Activated CD4-positive, alpha-beta T cell treated with anti-CD3 and anti-CD28 coated beads, Interleukin-2, amount 50 U/mL, for 1 hour (primary cell): ENCODE measurements at places on chromosomes 4 and X.

DNA sequence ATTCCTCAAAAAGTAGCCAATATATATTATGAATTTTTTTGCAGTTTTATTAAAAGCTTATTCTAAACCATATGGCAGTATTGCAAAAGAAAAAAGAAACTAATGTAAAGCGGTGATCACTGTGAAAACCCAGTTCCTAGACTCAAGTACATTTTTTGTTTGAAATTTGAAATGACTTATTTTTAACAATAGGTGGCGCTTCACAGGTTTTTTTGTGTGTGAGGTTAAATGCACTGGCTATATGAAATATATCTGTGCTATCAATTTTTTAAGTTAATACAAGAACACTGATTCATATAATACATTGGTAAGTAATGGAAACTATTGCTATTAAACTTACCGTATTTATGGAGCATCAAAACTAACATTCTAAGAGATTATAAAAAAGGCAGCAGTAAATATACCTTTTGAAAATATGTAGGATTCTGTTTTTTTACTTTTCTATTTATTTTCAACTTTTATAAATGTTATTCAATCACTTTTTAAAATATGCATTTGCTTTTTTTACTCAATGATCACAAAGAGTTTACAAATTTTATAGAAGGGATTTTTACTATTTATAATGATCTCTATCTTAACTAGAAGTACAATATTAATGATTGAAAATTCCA is 5.6 kb upstream of the SPRY1 start:
- no peak for DNase-seq

- no peak for DNase-seq
Observed at GRCh38 chr4:140102421-140102820, 51.6 kb downstream of the MAML3 start.

DNA sequence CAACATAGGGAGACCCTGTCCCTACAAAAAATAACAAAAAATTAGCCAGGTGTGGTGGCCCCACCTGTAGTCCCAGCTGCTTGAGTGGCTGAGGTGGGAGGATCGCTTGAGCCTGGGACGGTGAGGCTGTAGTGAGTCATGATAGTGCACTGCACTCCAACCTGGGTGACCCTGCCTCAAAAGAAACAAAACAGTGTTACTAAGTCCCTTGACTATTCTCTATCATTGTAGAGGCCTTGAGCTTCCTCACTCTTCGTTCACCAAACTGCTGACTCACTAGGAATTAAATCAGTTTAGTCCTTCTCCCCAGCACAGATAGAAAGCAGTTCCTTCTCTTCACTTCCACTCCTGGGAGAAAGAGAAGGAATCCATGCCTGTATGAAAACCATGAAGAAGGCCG is 14.5 kb downstream of the CDS1 start:
- DNase-seq, result no peak

- DNase-seq, result no peak
Observed at GRCh38 chr4:152953514-152953913, 17.4 kb downstream of the FHDC1 start.

- no peak for DNase-seq
Observed at GRCh38 chrX:11913001-11913400, 155.0 kb downstream of the MSL3 start.

- DNase-seq, result no peak
Observed at GRCh38 chr4:19375136-19375804, 876.4 kb upstream of the SLIT2 start.

- no peak for DNase-seq
Observed at GRCh38 chr4:128635955-128636560, 173.4 kb upstream of the JADE1 start.

- no peak for DNase-seq
Observed at GRCh38 chr4:133960975-133961374, 240.6 kb downstream of the PABPC4L start.

DNA sequence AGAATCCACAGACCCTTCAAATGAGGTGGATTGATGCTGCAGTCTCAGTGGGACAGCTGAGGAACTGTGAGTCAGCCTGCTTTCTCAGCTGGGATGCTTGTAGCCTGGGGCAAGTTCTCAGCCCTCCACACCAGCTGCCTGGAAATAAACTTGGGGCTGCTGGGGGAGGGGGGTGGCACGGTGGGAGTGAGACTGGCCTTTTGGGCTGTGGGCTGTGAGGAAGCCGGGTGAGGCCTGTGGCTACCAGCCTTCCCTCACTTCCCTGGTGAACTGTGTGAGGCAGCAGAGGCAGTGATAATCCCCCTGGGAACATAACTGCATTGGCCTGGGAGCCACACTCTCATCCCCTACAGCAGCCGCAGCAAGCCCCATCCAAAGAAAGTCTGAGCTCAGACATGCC is 114.5 kb upstream of the GUCY1A1 start:
- no peak for DNase-seq
